NCI-H187 (cell line): ENCODE measurements at places on chromosomes 1 and 21.
A peak's percentile ranks its signal among the peaks of the same experiment; 100 is the strongest.

DNA sequence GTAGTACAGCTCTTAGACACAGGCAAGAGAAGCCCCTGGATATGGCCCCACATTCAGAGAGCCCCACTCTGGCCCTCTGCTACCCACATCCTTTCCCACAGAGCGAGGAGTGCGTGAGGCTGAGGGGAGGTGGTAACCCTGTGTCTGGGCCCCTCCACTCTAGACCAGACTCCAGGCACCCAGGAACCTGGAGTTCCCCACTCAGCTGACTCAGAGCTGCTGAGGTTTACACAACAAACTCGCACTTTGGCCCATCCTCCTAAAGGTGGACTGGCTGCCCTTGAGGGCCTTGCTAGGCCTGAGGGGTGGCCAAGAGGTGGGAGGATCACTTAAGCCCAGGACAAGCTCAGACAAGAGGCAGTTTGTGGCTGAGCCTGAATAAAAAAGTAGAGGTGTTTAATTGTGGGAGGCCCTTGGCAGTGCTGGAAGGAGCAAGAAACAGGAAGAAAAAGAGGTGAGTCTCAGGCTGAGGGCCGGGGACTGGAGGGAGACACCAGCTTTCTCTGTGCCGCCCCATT lies 10.7 kb downstream of the MR1 start:
- no peak for DNase-seq

- DNase-seq, result no peak
These were observed 709.2 kb downstream of the PLA2G4A start for GRCh38 chr1:187537936-187538335.

DNA sequence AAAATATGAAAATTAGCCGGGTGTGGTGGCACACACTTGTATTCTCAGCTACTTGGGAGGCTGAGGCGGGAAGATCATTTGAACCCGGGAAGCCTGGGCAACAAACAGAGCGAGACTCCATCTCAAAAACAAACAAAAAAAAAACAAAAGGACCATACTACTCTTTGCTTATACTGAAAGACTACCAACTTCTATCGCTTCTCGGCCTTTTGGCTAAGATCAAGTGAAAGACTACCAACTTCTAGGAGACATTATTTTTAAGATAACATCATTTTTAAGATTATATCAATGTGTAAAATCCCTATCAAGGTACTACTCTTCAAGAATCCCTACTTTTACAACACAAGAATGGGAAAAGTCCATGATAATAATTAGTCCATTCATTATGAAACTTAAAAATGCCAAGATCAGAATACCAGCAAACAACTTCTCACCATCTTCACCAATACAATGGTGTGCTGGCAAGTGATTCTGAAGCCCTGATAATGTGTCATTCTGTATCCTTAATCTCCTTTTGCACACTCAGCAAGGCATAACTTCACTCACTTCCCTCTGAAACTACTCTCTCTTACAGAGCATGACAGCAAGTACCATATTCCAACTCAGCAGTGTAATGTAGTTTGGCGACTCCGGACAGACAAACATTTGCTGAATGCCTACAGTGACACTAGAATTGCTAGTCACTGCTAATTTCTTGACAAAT lies 1.7 kb downstream of the PTP4A2 start:
- DNase-seq, result no peak

DNA sequence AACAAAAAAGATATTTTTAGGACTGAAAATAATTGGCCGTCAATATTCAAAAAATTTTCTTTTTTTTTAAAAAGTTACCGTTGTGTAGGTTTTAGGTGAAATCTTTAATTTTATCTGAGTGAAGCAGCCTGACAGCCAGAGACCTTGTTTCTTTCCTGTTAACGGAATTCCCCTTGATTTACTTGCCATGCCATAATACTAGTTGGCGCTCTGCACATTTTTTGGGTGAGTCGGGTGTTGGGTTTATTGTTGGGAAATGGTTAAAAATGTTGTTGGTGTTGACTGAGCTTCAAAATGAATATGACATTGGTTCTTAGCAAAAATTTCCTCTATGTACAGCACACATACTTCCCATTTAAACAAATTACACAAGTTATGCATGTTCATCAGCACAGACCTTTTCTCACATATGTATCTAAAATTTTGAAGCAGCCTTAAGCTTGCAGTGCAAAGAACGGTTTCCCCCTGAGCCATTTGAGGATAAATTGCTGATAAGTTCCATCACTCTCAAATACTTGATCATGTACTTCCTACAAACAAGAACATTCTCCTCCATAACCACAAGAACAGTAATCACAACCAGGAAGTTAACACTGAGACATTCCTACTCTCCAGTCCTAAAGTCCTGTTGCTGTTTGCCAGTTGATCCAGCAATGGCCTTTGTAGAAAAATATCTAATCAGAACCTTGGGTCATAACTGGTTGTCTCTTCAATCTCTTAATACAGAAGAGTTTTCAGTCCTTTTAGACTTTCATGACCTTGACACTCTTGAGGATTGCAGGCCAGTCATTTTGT lies 34.2 kb downstream of the CAMTA1 start:
- DNase-seq, result no peak

DNA sequence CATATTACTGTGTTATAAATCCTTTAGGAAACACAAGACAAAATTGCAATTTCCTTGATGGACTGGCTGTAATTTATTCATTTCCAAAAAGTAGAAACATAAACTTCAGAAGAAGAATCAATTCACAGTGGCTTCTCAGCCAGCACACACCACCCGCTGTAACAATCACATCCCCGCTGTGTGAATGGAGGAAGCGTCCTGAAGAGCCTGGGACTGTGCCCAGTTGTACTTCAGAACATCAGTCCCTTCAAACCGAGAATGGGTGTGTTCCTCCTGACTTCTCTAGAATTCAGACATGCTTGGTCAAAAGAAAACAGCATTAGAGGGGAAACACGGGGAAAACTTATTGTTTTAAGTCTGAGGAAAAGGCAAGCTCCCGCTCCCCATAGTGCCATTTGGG lies 28.8 kb upstream of the CD84 start:
- no peak for DNase-seq

- peak; percentile 13 for DNase-seq
These were observed 89.0 kb upstream of the SERTAD4 start for GRCh38 chr1:210143465-210144062.
